ENCODE measurements at places on chromosomes 4 and X.

GRCh38 chr4:89889289-89889688 lies 5.4 kb upstream of the MMRN1 start:
- no peak for DNase-seq

GRCh38 chr4:163493643-163494359 lies 689 bp upstream of the TMA16 start:
- no peak for DNase-seq

GRCh38 chr4:42501624-42502401 lies 104.5 kb downstream of the SHISA3 start:
- DNase-seq = no peak

GRCh38 chr4:113050371-113050755 lies 910 bp downstream of the ANK2 start:
- DNase-seq = no peak

DNA sequence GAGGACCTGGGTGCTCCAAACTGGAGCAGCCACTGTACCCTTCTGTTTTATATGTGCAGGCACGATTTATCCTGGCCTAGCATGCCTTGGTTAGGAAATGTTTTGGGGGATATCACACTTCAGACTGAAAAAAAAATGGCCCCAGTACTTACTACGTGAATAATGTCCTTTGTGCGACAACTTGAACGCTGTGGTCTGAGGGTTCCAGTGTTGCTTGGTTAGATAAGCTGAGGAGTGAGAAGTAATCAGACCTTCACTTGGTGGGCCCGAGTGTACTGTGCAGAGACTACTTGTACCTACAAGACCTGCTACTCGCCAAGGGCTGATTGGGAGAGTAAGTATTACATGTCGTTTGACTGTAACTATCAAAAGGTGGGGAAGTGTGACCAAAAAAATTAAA lies 678 bp downstream of the DNAAF6 start:
- no peak for DNase-seq

DNA sequence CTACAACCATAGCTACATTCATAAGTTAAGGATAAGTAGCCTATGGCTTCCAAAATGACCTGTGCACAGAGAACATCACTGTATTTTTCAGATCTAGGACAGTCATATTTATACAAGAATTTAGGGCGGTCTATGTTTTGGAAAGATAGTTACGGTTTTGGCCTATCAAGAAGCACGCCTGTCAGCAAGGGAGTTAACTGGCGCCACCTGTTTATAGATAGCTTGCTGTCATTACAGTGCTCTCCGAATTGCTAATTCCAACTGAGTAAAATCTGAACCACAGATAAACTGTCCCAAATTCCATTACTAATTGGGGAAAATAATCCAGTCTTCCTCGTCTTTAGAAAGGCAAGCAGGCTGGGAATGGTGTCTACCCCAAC lies 646 bp downstream of the ABCB7 start:
- no peak for DNase-seq

DNA sequence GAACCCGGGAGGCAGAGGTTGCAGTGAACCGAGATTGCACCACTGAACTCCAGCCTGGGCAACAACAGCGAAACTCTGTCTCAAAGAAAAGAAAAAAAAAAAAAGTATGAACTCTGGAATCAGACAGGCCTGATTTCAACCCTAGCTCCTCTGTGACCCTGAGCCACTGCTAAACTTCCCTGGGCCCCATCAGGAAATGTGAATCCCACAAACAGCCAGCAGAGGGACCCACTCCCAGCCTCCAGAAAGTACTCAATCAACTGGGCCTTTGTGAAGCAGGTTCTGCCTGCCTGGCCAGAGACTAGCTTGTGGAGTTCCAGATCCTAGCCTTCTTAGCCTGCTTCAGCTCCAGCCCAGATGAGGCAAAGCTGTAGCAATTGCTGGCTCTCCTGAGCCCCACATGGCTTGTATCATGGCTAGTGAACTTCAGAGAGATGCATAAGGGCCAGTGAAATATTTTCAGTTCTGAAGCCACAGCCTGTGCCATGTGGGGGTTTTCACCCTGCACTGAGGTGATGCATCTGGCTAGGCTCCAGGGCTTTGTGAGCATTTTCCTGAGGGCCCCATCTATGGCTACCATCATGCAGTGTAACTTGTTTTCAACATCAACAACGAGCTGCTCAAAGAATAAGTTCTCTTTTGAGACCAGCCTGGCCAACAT lies 7.2 kb upstream of the IDS start:
- no peak for DNase-seq

DNA sequence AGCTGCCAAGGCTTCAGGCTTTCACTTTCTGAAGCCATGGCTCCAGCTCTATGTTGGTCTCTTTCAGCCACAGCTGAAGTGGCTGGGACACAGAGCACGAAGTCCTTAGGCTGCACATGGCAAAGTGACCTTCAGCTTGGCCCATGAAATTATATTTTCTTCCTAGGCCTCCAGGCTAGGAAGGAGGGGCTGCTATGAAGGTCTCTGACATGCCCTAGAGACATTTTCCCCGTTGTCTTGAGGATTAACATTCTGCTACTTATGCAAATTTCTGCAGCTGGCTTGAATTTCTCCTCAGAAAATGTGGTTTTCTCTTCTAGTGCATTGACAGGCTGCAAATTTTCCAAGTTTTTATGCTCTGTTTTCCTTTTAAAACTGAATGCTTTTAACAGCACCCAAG lies 99.8 kb upstream of the KCNIP4 start:
- no peak for DNase-seq

DNA sequence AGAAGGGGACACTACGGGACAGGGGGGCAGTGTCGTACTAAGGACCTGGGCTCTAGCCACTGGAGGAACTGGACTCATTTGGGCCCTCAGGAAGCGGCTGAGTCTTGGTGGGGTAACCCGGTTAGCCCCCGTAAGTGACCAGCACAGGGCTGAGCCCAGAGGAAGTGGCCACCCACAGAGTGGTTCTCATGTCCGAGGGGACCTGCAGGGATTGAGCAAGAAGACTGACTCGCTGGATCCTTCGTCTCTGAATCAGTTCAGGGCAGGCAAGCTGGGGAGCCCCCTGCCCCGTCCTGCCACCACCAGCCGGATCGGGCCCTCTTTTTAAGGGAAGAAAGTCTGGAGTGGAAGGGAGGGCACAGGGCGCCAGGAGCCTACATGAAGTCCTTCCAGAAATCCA lies 719 bp upstream of the BGN start:
- DNase-seq = no peak

DNA sequence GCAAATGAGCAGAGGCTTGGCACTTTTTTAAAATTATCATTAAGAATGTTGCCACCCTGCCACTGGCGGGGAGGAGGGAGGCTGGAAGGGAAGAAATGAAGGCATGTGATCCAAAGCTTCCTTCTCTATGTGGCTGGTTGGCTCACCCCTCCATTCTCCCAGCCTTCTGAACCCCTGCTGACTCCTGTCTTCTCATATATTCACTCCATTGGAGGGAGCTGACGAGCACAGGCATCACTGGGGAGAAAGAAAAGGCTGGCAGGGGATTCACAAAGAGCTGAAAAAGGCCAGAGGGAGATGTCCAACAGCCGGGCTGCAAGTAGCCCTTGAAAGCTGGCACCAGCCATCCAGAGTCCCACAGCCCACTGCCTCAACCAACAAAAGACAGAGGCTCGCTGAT lies 495.6 kb downstream of the BCOR start:
- no peak for DNase-seq

GRCh38 chr4:94561249-94562024 lies 109.7 kb downstream of the PDLIM5 start:
- no peak for DNase-seq

- DNase-seq = no peak
Observed at GRCh38 chr4:152563209-152563608, 27.3 kb upstream of the FBXW7 start.

DNA sequence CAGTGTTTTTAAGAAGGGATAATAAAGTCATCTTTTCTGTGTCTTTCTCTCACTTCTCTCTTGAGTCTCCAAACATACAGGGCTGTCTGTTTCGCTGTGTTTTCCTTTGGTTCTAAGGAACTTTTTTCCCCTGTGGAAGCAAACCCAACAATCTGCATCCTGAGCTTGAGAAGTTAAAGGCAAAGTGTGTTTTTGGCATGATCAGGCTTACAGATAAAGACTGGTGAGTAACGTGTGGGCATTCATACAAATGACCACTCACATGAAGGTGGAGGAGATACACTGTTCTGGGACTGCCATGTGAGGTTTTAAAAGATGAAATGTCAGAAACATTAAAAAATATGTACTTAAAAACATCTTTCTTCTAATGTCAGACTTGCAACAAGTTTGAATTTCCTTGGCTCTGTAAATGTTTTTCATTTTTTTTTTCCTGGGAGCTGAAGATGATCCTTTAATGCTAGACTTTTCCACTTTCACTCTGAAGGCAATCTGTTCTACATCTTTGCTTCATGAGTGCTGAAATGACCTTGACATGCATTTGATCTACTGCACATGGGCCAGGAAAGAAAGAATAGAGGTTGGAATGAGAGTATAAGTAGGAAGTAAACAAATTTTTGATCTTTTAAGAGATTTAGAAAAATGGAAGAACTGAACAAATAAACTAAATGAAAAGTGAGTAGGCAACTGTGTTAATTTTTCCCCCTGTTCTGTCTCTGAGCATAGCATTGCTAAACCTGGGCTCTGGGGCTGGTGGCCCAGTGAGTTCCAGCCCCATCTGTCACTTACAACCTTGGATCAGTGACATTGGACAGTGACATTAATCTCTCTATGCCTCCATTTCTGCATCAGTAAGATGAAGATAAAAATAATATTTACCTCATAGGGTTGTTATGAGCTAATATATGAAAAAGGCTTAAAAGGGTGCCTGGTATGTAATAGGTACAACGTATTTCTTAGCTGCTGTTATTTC lies 151.1 kb upstream of the TBC1D9 start:
- no peak for DNase-seq

GRCh38 chr4:87251106-87251505 lies 30.7 kb upstream of the KLHL8 start:
- DNase-seq = no peak

DNA sequence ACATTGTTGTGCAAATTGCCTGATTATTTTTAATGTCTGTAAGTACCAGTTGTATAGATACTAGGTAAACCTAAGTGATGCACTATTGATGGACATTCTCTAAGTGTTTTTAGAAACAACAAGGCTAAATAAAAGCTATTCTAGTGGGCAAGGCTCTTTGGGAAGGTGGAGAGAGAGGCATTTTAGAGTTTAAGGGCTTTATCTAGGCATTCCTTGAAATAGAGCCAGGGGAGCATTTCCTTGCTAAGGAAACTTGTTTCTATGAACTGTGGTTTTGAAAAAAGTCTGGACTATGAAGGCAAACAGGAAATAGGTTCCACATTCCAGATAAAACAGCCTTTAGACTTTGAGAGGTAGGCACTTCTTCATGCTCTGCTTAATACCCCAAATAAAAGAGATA lies 23.8 kb downstream of the BMX start:
- no peak for DNase-seq

- DNase-seq = no peak
Observed at GRCh38 chr4:140711910-140712309, 44.3 kb downstream of the TBC1D9 start.

DNA sequence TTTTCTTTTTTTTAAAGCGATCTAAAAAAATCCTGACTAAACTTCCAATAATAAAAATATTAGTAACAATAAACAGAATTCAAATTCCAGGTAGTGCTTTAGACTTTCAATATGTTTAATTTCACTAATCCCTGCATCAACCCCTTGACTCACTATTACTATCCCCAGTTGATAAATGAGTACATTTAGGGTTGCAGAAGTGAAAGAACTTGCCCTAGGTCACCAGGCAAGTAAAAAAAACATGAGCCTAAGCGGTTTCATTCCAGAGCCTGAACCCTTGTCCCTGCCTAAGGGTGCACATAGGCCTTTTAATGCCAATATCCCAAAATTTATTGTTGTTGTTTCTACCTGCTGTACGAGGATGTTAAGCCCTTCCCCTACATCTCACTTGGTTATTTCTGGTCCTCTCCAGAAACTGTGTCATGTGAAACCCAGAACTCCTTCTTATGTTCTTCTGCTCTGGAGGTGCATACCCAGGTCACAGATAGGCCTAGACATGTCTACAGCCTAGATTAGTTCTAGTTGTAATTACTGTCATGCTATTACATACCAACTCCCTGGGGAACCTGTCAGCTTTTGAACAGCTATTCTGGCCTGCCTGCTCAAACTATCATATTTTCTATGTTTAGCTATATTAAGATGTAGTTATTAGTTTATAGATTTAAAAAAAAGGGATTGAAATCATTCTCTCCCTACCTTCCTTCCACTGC lies 244.5 kb upstream of the PITX2 start:
- DNase-seq = no peak

DNA sequence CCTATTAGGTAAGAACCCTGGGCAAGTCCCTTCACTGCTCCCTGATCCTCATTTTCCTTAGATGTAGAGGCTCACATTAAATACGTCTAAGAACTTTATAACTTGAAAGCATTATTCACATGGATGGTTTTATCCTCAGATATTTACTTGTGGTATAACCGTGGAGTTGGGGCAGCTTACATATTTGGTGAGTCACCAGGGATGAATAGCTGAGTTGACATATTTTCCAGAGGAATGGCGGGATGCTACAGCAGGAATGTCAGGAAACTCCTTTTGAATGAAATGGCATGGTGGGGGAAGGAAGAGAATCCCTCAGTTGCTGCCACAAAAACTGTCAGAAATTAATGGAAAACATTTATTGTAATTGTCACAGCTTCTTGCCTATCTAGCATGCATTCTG lies 165.3 kb upstream of the RPS6KA3 start:
- no peak for DNase-seq

- DNase-seq = no peak
Observed at GRCh38 chr4:52685316-52685715, 26.2 kb upstream of the USP46 start.

DNA sequence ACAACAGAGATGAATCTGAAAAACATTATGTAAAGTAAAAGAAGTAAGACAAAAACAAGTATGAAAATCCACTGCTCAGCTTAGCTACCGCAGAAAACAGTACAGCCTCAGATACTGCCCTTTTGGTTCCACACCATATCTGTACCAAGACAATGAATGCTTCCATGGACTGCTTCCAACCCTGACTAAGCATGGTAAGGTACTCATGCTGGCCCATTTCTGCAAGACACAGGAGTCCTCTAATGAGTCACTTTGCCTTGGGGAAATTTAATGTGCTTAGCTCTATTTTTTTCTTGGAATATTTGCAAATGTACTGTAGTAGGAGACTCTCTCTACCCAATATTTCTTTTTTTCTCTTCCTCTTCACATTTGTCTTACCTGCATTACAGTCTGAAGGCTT lies 931.7 kb upstream of the HS3ST1 start:
- DNase-seq = no peak

- DNase-seq = no peak
Observed at GRCh38 chr4:3287972-3288570, 4.8 kb upstream of the RGS12 start.

GRCh38 chrX:72176981-72177380 lies 4.6 kb upstream of the PIN4 start:
- DNase-seq = no peak

DNA sequence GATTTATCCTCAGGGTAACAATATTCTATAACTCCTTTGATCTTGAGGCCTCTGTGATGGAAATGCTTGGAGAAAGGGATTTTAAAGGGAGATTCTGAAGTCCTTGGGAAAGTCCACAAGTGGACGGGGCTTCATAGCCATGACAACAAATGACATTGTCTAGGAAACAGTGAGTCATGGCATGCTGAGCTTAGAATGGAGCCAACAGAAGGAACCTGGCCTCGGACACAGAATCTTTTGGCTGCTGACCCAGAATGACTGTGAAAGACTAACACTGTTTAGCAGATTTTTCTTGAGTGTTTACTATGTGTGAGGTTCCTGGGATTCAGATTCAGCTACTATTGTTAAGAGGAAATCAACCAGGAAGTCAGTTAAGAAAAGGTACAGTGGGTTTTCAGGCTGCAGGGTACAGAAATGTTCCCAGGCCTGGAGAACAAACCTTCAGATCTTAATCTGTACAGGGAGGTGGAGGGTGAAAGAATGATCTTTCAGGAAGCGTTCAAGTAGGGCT lies 18.1 kb upstream of the CXCL2 start:
- peak; percentile 96 for DNase-seq
